ENCODE measurements at places on chromosomes 2 and 18. TPM values are rescaled to one million over a fixed set of nuclear protein-coding genes. Genes with fewer than 3 reads are reported as not detected.
A peak's percentile ranks its signal among the peaks of the same experiment; 100 is the strongest.

- no peak for DNase-seq
Observed at GRCh38 chr2:85681776-85682175, 12.4 kb upstream of the GNLY start.

DNA sequence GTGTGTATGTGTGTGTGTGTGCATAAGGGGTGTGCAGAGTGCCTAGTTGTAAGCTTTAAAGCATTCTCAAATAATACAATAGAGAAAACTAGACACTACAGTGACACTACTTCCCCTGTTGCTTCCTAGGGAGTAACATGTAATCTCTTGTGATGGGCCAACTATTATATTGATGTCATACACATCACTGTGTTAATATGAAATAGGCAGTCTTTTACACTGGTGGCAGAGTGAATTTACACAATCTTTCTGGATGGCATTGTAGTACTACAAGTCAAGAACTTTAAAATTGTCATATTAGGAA, 488.0 kb upstream of the ZEB2 start:
- DNase-seq, result no peak

GRCh38 chr2:221437056-221437455, 135.0 kb downstream of the EPHA4 start:
- DNase-seq, result no peak

DNA sequence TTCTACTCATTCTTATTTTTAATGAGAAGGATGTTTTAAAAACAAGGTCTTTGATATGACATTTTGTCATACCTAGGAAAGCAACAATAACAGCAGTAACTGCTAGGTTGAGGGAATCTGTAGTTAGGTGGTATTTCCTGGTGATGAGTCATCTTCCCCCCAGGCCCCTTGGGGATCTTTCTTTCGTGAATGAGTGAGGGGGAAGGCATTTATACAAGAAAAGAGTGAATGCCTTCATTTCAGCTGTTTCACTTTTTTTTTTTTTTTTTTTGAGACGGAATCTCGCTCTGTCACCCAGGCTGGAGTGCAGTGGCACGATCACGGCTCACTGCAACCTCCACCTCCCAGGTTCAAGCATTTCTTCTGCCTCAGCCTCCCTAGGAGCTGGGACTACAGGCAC, 108.6 kb downstream of the MAP4K4 start:
- DNase-seq, result no peak

The GAREM2 gene
- total RNA-seq, result 1.8 TPM

DNA sequence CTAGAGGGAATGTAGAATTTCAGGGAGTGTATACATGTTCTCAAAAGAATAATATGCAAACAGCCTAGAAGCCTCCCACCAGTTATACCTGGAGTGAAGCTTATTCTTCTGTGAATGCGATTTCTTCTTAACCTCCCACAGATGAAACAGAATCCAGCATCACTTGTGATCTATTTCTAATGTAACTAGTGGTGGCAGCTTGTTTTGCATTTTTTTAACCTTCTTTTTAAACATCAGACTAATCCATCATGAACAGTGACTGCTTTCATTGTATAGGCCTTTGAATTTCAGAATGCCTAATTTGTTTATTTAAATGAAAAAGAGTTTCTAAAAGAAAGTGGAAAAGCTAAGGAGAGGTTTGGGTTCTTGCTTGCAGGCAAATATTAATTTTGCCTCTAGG, 85.7 kb upstream of the EPHA4 start:
- no peak for DNase-seq

DNA sequence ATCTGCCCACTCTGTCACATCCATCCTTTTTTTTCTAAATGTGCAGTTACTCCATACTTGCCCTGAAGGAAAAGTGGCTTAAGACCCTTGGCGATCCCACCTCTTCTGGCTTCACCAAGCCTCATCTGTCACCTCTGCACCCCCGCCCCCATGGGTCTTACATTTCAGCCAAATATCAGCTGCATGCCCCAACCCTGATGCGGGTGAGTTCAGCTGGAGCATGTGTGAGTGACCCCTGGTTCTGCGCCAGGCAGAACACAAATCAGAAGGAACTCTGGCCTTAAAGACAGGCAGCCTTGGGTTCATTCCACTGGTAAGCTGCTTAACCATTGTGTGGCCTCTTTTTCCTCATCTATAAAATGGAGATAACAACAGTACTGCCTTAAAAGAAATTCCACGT, 194.7 kb downstream of the KLHL29 start:
- no peak for DNase-seq

- no peak for DNase-seq
Observed at GRCh38 chr2:66438498-66438833, 3.5 kb downstream of the MEIS1 start.

DNA sequence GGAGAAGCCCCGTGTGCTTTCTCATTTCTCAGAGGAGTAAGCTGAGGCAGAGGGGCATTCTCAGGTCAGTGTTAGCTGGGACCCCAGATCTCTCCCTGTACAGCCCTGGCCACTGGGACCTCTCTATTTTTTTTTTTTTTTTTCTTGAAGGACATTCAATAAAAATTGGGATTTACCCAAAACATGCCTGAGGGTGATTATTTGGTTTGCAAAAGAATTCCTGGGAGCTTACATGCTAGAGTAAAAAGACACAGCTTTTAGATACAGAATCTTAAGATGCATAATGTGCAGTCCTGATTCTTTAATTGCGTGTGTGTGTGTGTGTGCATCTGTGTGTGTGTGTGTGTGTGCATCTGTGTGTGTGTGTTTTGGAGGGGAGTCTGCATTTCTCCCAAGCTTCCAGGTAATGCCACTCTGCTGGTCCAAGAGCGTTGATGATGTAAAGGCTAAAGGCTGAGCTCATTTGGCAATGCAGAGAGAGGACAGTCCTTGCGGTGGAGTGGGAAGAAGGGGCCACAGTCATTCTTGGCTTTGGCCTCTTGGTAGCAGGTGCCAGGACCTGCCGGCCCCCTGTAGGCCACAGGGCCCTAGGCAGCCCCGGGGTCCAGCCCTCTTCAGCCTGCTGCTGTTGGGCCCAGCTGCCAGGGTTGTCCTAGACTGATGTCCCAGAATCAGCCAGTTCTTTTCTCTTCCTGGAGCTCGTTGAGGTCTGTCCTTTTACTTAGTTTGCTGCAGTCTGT, 74.1 kb upstream of the MCFD2 start:
- no peak for DNase-seq

The PDE6D gene
- 14.8 TPM for total RNA-seq

DNA sequence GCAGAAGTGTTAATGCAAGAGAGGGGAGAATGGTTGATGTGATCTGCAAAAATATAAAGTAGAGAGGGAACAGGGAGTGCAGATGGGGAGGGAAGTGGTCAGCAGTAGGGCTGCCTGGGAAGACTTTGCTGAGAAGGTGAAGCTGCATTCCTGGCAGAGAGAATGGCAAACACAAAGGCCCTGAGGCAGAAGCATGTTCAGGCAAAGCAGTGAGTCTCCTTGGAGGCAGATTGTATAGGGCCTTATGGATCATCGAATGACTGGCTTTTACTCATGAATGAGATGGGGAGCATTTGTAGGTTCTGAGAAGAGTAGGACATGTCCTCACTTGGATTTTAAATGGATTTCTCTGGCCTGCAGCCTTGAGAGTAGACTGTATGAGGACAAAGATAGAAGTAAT, 9.5 kb downstream of the ITGA6 start:
- DNase-seq, result no peak

GRCh38 chr18:58639751-58640427, 11.0 kb upstream of the ALPK2 start:
- no peak for DNase-seq

DNA sequence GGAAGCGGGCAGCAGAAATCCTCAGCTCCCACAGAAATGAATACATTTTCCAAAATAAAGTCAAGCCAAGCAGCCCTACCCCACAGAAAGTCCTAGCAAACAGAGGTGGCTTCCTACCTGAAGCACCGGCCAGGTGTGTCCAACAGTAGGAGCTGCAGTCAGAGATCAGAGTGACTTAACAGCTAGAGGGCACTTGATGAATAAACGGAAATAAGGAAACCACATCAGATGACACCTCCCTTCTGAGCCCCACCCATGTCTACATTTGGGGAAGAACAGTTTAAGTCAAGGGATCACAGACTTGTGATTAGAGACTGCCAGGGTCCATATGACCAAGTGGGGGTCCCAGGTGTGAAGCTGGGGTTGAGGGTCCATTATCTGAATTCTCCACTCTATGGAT, at the start of gene CXCR1:
CXCR1 (minus strand) TSS at position 172 of the 400 bp plus-strand sequence. CDS start 1,751 bp downstream, outside the sequence.
- no peak for DNase-seq

DNA sequence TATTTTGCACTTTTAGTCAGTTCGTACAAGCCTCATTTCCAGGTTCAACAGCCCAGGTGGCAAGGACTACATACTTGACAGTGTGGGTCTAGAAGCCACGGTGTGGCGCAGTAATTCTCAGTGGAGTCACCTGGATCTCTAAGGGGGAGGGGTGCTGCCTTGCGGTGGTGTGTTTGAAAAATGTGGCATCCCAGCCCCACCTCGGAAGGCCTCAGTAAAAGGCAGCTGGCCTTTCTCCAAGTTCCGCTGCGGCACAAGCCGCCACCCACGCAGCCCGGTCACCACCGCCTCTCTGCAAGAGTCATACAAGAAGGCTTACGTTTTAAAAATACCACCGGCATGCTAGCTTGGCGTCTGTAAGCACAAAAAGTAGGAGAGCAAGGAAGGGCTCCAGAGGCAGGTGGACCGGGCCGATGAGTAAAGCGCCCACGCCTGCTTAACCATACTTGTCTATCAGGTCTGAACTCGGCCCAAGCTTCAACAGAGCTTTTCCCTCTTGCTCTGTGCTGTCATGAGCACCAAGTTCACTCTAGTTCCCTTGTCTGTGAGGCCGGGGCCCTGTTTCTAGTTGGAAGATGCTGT, 49.5 kb downstream of the SPRED2 start:
- DNase-seq, result peak; percentile 79

DNA sequence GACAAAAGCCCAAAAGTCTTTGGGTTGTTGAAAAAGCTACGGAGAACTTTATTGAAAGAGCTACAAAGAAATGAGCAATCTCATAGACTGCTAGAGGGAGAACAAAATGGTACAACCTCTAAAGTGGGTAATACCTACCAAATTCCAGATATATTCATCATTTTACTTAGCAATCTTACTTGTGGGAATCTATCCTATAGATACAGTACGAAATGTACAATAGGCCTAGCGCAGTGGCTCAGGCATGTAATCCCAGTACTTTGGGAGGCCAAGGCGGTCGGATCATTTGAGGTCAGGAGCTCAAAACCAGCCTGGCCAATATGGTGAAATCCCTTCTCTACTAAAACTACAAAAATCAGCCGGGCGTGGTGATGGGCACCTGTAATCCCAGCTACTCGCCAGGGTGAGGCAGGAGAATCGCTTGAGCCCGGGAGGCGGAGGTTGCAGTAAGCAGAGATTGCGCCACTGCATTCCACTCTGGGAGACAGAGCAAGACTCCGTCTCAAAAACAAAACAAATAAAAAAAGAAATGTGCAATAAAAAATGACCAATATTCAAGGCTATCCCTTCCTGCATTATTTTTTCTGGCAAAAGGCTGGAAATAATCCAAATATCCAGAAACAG, 10.1 kb downstream of the EXOC6B start:
- no peak for DNase-seq

DNA sequence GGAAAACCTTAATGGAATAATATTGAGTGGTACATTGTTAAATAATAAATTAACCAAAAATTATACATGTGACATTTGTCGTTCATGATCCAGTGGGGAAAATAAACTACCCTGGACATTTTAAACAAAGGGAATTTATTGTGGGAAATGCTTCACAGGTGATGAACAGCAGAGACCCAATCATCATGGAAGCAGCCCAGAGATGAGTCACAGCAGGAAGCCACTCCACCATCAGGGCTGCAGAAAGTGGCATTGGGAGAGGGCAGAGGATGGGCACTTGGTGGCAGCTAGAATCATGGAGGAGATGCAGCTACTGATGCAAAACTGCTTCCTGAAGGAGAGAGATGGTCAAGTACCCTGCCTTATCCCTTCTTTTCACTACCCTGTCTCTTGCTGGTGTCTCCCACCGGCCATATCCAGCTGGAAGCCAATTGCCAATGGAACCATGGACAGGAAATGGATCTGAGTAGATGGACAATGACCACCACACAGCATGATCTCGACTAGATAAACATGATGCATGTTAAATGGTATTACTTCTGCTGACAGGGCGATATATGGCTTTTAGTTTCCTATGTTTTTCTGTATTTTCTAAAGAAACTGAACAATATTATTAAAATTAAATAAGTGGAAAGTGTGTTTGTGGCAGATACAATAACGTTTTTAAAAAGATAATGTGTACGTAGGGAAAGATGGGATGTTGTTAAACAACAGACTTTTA, 139.8 kb downstream of the RPIA start:
- DNase-seq, result no peak

DNA sequence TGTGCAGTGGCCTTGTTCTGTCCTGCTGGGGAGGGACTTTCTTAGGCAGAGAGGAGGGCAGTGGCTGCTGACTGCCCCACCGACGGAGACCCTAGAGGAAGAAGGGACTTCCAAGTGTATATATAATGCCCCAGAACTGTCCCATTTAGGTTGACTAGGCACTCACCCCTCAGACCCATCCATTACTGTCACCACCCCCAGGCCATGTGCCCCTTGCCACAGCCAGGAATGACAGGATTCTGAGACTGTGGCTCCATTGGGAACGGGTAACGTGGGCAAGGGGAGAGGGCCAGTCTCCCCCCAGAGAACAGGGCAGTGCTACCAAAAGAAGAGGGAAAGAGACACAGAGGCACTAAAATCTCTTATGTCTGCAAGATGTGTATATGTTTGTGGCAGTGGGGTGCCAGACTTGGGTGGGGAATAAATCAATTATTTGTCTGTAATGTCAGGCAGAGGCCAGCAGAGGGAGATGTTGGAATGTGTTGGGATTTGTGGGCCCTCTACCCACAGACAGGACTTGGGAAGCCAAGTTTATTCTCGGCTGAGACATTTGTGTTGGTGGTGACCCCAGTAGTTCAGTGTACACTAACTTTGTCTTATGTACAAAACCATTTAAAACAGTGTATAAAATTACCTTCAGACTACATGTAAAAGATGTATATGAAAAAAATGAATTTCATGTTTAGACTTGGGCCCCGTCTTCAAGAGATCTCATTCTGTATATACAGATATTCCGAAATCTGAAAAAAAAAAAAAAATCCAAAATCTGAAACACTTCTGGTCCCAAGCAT, 24.0 kb upstream of the TMEM37 start:
- peak; percentile 81 for DNase-seq

The TRIP12 gene
- 241 TPM for total RNA-seq

- peak; percentile 72 for DNase-seq
Observed at GRCh38 chr18:24190590-24190989, 51.7 kb downstream of the CABYR start.

The ASTL gene
- not detected for total RNA-seq

GRCh38 chr18:154151-154550, 4.2 kb upstream of the USP14 start:
- DNase-seq, result no peak

DNA sequence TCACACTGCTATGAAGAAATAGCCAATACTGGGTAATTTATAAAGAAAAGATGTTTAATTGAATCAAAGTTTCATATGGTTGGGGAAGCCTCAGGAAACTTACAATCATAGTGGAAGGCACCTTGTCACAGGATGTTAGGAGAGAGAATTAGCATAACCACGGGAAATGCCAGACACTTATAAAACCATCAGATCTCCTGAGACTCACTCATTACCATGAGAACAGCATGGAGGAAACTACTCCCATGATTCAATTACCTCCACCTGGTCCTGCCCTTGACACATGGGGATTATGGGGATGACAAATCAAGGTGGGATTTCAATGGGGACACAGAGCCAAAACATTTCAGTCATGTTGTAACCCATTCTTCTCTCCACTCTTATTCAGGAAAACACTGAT, 472.9 kb upstream of the FSIP2 start:
- DNase-seq, result no peak

The TUBB8B gene
- total RNA-seq, result not detected

The BIRC6 gene
- total RNA-seq, result 199 TPM

GRCh38 chr2:25374411-25374810, 32.7 kb upstream of the DNMT3A start:
- DNase-seq, result no peak
